ENCODE measurements at places on chromosomes 7 and 10.

- no peak for DNase-seq
Observed at GRCh38 chr10:86327954-86328725, 38.5 kb downstream of the GRID1 start.

GRCh38 chr10:16425449-16425848 lies 11.4 kb upstream of the PTER start:
- no peak for DNase-seq

DNA sequence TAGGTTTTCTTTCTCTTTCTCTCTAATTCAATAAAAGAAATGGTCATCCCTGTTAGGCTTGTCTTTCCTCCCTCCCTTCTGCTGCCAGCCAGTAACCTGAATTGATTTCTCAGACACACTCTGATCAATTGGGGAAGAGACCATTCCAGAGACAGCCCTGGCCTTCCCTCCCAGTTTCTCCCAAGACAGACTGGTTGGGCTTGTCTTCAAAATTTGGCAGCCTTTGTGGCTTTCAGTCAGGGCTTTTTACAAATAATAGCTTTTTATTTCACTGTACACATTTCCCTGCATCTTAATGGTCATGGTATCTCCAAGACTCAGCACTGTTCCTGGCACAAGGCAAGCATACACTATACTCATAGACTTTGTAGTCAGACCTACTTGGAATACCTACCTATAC lies 33.9 kb downstream of the BCAP29 start:
- DNase-seq, result no peak

DNA sequence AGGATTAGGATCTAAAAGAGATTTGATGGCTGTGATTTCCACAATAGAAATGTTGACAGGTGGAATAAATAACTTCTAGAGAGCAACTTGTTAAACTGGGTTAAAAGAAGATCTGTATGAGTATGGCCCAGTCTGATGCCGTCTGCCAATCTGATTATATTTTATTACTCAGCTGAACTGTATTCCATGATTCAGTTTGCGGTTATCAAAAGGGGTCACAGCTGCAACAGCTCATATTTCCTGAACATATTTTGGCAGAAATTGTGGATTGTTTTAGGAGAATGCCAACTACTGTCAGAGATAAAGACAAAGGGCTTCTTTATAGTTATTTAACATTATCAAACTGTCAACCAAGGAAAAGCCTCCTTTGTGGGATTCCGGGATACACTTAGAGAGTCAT lies 244.8 kb upstream of the MINDY3 start:
- DNase-seq, result no peak

GRCh38 chr7:19610194-19610943 lies 98.5 kb downstream of the POLR1F start:
- no peak for DNase-seq

DNA sequence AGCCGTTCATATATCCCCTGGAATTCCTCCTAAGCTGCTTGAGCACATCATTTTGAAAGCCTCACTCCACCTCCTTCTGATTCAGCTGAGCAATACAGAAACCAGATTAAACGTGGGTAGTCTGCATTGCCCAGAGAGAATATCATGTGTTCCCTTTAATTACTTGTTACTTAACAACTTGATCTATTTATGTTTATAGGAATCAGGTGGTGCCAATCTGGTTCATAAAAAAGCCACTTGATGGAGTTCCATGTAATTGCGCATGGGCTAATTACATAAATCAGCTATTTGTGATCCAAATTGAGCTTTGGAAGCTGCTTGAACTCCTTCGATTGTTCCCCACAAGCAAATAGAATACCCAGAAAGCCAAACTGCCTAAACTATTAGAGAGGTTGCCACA lies 114.7 kb upstream of the ADCY1 start:
- DNase-seq, result no peak

- no peak for DNase-seq
Observed at GRCh38 chr7:117605712-117606111, 125.9 kb downstream of the CFTR start.

DNA sequence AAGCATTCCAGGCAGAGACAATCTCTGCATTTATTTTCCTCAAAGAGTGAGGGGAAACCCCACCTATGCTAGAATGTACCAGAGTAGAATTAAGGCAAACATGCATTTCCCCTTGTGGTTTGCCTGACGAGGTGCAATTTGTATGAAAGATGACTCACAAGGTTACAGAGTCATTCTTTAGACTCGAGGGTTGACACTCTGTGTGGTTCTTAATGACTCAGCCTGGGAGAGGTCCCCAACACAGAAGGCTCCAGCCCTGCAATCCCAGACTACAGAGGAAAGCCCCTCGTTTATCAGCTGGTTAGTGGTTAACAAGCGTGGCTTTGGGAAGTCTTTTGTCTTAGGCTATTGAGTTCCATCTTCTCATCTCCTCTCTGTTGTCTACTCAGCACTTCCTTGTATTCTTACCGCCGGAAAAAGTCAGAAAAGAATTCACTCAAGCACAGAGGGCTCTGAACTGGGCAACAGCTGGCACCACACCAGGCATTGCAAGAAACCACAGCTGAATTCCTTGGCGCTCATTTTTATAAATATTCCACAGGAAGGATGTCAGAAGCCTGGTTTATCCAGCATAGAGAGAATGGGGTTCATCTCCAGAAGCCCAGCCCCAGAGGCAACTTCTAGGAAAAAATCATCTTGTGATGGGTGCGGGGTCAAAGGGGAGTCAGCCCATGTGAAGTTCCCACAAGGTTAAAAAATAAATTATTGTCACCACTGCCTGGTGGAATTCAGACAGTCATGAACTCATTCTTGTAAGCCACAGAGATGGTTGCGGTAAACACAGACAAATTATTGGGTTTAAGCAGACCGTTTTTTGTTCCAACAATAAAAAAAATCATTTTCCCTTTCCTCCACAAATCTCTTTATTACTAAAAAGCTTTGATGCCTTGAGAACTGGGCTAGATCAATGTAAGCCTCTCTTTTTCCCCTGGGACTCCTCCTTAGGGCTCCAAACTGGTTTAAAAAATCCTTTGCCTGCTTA lies 24.5 kb upstream of the SVIL start:
- DNase-seq, result peak; percentile 48

DNA sequence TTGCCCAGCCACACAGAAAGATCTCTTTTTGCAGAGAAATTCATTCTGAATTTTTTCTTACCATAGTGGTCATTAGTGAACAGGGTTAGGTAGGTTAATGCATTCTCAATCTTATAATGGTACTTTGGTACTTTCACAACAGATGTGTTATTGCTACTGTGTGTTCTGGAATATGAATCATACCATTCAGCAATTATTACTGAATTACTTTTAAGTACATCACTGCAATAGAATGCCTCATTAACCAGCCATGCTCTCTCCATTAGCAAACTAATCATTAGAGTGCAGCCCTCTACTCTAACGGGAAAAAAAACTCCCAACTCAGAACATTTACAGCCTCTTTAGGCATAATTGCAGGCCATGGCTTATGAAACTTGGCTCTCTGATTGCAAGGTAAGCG lies 102.1 kb downstream of the DOCK4 start:
- DNase-seq, result no peak

GRCh38 chr7:14598978-14599377 lies 303.6 kb downstream of the DGKB start:
- no peak for DNase-seq

GRCh38 chr7:14226126-14226525 lies 236.7 kb upstream of the ETV1 start:
- DNase-seq, result no peak

GRCh38 chr7:132805766-132806165 lies 229.5 kb upstream of the PLXNA4 start:
- DNase-seq, result no peak

- DNase-seq, result no peak
Observed at GRCh38 chr10:124992462-124993344, 50.8 kb downstream of the ZRANB1 start.

GRCh38 chr10:4214908-4215307 lies 429.9 kb upstream of the KLF6 start:
- no peak for DNase-seq

DNA sequence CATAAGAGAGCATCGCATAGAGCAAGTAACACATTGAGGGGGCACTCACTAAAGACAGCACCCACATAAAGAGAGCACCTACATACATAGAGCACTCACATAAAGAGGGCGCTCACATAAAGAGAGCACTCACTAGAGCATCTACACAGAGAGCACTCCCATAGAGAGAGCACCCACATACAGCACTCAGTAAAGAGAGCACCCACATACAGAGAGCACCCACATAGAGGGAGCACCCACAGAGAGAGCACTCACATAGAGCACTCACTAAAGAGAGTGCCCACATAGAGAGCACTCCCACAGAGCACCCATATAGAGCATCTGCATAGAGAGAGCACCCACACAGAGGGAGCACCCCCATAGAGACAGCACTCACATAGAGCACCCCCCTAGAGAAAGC lies 47.8 kb downstream of the INSIG1 start:
- no peak for DNase-seq

- DNase-seq, result no peak
Observed at GRCh38 chr10:83915801-83916200, 223.5 kb upstream of the GHITM start.

DNA sequence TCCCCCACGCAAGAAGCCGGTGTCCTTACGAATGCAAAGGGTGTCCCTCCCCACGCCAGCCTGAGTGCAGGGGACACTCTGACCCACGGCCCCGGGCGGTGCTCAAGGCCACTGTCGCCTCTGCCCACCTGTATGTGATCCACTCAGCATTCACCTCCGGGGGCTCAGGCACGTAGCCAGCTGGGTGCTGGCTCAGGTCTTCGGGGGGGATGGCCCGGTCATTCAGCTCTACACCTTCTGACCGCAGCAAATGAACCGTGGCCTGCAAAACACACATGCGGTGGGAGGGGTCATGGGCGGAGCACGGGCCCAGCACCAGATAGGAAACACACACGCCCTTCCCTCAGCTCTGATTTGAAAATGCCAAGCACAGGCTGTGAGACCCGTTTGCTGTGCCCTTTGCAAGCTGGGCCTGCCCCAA lies 25.9 kb downstream of the CFAP46 start:
- no peak for DNase-seq

DNA sequence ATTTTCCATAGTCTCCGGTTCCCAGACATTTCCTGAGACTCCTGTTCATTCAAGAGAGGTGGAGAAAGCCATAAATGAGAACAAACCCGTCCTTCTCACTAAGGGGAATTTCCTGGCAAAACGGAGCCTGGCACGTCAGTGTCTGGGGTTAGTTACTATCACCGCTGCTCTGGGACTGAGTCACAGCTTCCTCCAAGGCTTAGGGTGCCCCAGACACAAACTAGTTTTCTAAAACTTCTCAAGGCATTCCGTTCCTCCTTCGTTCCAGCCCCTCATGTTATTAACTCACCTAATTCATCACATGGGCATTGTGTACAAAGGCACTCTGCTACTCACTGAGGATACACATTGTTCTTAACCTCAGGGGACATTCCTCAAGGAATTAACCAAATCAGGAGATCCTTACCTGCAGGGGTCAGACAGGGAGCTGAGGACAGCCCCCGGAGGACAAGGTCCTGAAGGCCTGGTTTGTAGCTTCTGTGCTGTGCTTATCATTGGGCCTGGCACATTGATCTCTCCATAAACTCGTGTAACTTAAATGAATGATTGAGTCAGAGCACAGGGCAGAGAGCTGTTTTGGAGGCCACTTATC lies 103.0 kb upstream of the KLF6 start:
- DNase-seq, result peak; percentile 26

- DNase-seq, result no peak
Observed at GRCh38 chr7:150953061-150953997, 24.8 kb downstream of the KCNH2 start.

DNA sequence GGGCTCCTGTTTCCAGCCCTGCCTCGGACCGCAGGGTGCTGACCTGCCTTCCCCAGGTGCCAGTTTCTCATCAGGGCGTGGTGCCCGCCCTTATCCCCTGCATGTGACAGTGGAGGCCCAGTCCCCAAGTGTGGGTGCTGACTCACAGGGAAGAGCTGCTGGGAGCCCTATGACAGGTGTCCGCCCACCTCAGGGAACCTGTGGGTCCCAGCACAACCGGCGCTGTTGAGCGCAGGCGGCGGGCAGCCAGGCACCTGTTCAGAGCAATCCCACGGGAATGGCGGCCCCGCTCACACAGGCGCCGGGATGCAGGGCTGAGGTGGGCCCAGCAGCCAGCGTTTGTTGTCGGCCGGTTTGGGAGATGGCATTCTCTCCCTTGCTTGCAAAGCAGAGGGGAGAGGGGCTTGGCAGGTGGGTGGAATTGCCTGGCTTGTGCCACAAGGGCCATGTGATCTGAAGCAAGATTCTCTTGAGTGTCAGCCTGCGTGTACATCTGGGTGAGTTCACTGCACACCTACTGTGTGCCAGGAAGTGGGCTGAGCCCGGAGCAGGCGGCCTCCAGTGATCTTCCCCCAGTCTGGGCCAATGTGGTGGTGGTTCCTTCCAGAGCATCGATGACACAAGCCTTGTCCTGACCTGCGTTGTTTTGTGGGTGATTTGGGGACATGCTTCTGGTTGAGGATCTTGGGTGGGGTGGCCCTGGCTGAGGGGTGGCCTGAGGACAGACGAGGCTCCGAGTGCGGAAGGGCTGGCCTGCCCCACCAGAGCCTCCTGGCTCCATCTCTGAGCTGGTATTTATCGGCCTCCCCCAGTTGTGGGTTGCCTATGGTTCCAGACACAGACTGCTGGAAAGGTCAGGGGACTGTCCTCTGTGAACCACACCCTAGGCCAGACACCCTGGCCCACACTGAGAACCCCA lies 2.4 kb downstream of the PWWP2B start:
- no peak for DNase-seq

DNA sequence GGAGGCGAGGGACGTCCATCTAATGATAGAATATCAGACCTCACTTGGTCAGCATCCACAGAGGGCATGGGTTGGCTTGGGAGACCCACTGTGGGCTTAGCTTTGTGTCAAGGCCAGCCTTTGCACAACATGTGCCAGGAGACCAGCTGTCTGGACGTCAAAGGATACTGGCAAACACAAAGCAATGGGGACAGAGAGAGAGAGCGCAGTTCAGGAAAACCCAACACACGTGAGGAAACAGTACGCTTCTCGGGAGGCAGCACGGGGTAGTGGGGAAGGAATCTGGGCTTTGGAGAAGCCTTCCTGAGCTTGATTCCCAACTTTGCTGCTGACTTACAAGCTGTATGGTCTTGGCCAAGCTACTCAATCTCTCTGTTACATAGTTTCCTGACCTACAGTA lies 14.7 kb downstream of the PRLHR start:
- no peak for DNase-seq

- DNase-seq, result no peak
Observed at GRCh38 chr7:77580762-77581350, 43.8 kb downstream of the PTPN12 start.

GRCh38 chr7:108016841-108017775 lies 14.1 kb upstream of the LAMB1 start:
- no peak for DNase-seq

DNA sequence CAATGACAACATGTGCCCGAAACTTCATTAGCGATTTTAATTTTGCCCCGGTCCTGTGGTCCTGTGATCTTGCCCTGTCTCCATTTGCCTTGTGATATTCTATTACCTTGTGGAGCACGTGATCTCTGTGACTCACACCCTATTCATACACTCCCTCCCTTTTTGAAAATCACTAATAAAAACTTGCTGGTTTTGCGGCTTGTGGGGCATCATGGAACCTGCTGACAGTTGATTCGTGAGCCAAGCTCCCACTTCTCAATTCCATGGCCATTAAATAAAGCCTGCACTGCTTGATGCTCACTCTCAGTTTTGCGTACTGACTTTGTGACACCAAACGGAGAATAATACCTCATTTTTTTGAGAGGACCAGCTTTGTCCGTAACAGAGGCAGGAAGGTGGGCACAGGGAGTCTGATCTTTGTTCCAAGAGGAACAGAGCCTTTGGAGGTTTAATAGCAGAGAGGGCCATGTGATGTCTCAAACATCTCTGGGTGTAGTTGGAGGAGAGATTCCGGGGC lies 3.8 kb upstream of the ADAMTS14 start:
- DNase-seq, result no peak

- DNase-seq, result no peak
Observed at GRCh38 chr10:119365773-119366599, 158.6 kb downstream of the GRK5 start.
